Breast epithelium (tissue), 4 donors: ENCODE measurements at places on chromosomes 13 and 19. TPM values are rescaled to one million over a fixed set of nuclear protein-coding genes. Genes with fewer than 3 reads are reported as not detected.

Gene RGS9BP
- total RNA-seq: 0.32 TPM

Gene ZNF587B
- 26.6 TPM for total RNA-seq

Gene METTL21C
- not detected for total RNA-seq

GRCh38 chr19:33227242-33227650 is 1.6 kb upstream of the SLC7A10 start:
- no peak for DNase-seq
- no peak overlapping the region for H3K4me3 ChIP-seq
- peaks cover 16% of the 10 kb centered on the region for H3K27me3 ChIP-seq
- H3K27ac ChIP-seq: no peak overlapping the region

Gene UBA52
- total RNA-seq: 831 TPM

GRCh38 chr19:28577666-28578065 is 635.3 kb downstream of the UQCRFS1 start:
- no peaks in the 10 kb centered on the region for H3K27me3 ChIP-seq
- H3K4me1 ChIP-seq: no peaks in the 10 kb centered on the region
- H3K36me3 ChIP-seq: no peaks in the 10 kb centered on the region
- H3K27ac ChIP-seq: no peak overlapping the region
- DNase-seq: no peak

Gene IL27RA
- total RNA-seq: 11.0 TPM

DNA sequence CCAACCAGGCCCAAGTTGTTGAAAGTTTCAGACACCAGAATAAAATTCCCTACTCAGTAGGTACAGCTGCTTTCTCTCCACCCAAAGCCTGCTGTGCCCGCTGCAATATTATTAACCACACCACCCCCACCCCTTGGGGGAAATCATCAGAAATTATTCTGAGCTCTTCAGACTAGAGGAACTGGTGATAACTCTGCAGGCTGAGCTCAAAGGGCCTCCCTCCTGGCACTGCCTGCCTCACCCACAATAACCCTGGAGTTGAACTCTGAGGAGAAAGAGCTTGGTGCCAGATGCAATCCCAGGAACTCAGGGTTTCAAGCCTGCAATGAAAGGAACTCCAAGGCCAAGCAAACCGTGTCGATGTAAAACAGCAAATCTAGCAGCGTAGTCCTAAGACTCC is 381.7 kb upstream of the ZNF507 start:
- H3K4me3 ChIP-seq: no peak overlapping the region
- no peak for DNase-seq
- no peaks in the 10 kb centered on the region for H3K36me3 ChIP-seq
- no peaks in the 10 kb centered on the region for H3K4me1 ChIP-seq

Gene SIGLEC9
- 3.4 TPM for total RNA-seq

- H3K4me1 ChIP-seq: no peaks in the 10 kb centered on the region
- DNase-seq: no peak
- no peak overlapping the region for H3K4me3 ChIP-seq
These were observed 252.2 kb downstream of the TSHZ3 start for GRCh38 chr19:31096935-31097545.

Gene ZNF112
- total RNA-seq: 10.5 TPM

- H3K36me3 ChIP-seq: no peaks in the 10 kb centered on the region
- no peaks in the 10 kb centered on the region for H3K27me3 ChIP-seq
- no peak overlapping the region for H3K27ac ChIP-seq
- no peak overlapping the region for H3K4me3 ChIP-seq
- no peak for DNase-seq
- H3K4me1 ChIP-seq: no peaks in the 10 kb centered on the region
These were observed 5.3 kb upstream of the EPSTI1 start for GRCh38 chr13:42997381-42997780.

- H3K36me3 ChIP-seq: no peaks in the 10 kb centered on the region
- no peak overlapping the region for H3K4me3 ChIP-seq
- H3K4me1 ChIP-seq: no peaks in the 10 kb centered on the region
- DNase-seq: no peak
- H3K27ac ChIP-seq: no peak overlapping the region
These were observed 47.8 kb upstream of the KPNA3 start for GRCh38 chr13:49840266-49840665.

GRCh38 chr13:111908361-111908760 is 158.6 kb upstream of the SOX1 start:
- H3K27ac ChIP-seq: no peak overlapping the region
- peaks cover 25% of the 10 kb centered on the region for H3K27me3 ChIP-seq
- no peaks in the 10 kb centered on the region for H3K4me1 ChIP-seq
- no peak overlapping the region for H3K4me3 ChIP-seq
- no peak for DNase-seq
- no peaks in the 10 kb centered on the region for H3K36me3 ChIP-seq

DNA sequence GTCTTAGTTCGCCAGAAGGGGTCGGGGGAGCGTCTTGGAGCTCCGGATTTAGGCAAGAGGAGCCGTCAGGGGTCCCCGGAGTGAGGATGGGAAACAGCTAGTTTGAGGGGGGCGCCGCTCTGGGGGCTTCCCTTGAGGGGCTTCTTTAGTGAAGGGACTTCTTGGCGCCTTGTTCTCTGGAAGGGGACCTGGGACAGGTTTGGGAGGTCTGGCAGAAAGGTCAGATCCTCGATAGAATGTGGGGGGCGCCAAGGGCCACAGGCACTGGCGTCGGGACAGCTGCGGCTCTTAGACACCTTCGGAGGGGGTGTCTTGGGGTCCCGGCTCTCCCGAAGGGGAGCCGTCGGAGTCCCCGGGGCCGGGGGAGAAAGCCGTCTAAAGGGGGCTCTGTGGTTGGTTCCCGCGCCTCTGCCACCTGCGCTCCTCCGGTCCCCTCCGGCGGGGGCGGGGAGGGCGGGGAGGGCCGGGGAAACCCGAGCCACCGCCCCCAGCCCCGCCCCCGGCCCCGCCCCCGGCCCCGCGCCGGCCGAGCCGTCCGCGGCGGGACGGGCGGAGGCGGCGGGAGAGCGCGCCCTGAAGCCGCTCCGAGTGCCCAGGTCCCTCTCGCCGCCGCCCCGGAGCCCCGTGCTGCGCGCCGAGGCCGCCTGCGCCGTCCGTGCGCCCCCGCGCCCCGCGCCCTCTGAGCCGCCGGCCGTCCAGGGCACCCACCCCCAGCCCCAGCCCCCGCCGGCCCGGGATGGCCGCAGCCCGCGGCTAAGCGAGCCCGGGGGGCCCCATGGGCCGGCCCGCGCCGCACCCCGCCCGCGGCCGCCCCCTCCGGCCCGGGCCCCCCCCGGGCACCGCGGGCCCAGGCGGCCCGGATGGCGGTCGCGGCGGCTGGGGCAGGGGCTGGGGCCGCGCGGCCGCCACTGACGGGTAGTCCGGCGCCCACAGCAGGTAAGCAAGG is at the start of gene NRTN:
NRTN (plus strand) TSS at position 552 of the 946 bp plus-strand sequence. CDS start 19,099 bp downstream, outside the sequence.
- peak within 1 kb of the TSS; percentile 11 for H3K4me3 ChIP-seq
- peaks cover 9% of the 10 kb centered on the region for H3K27me3 ChIP-seq
- DNase-seq: no peak
- no peaks in the 10 kb centered on the region for H3K36me3 ChIP-seq
- H3K27ac ChIP-seq: peak within 1 kb of the TSS; percentile 52

Gene PALM3
- total RNA-seq: 2.5 TPM

DNA sequence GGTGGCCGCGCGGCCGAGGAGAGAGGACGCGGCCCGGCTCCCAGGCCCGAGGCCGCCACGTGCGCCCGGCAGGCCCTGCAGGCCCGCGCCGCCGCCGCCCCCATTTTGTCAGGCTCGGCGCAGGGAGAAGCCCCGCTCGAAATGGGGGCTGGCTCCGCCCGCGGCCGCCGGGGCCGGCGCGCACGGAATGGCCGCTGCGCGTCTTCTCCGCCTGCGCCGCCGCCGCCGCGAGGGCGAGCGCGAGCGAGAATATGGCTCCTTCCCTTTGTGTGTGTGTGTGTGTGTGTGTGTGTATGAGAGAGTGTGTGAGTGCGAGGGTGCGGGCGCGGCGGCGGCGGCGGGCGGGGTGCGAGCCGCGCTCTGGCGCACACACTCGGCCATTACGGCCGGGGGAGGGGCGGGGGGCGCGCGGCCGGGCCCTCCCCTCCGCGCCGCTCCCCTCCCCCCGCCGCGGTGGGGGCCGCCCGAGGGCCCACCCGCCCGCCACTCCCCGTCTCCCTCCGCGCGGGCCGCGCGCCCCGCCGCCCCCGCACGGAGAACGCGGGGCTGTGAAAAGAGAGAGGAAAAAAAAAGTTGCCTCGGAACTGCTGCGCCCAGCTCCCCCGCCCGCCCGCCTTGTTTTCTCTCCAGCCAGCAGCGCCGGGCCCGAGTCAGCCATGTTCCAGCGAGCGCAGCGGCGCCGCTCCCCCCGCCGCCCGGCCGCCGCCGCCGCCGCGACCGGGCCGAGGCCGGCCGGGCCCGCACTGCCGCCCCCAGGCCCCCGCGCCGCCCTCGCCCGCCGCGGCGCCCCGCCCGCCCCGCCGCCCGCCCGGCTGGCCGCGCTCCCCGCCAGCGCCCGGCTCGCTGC is 1.0 kb downstream of the HMGB1 start:
- peak overlapping the region; percentile 99 for H3K27ac ChIP-seq
- no peaks in the 10 kb centered on the region for H3K4me1 ChIP-seq
- peak overlapping the region; percentile 84 for H3K4me3 ChIP-seq
- H3K27me3 ChIP-seq: no peaks in the 10 kb centered on the region
- no peaks in the 10 kb centered on the region for H3K36me3 ChIP-seq
- peak; percentile 61 for DNase-seq

- no peak overlapping the region for H3K4me3 ChIP-seq
- no peaks in the 10 kb centered on the region for H3K36me3 ChIP-seq
- DNase-seq: no peak
These were observed 20.7 kb downstream of the POMP start for GRCh38 chr13:28679628-28680027.

GRCh38 chr19:18423258-18424020 is 4.2 kb downstream of the SSBP4 start:
- H3K27ac ChIP-seq: peak overlapping the region; percentile 82
- peaks cover 5% of the 10 kb centered on the region for H3K4me1 ChIP-seq
- H3K27me3 ChIP-seq: no peaks in the 10 kb centered on the region
- H3K36me3 ChIP-seq: no peaks in the 10 kb centered on the region
- no peak for DNase-seq

DNA sequence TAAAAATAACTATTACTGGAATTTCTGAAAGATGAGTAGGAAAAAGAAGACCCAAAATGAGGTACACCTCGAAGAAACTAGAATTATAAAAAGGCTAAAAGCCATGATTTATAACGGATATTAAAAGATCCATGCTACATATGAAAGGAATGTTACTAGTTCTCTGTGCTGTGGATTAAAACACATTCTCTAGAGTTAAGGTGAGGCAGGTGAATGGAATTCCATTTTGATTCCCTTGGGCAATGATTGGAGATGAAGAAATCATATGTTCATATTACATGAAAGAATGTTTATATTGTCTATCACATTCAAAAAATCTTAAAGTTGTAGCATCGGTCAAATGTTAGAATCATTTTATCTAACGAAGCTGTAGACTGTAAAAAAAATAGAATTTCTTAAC is 783.7 kb downstream of the PCDH9 start:
- H3K27ac ChIP-seq: no peak overlapping the region
- DNase-seq: no peak
- no peaks in the 10 kb centered on the region for H3K36me3 ChIP-seq
- no peaks in the 10 kb centered on the region for H3K4me1 ChIP-seq

- H3K27me3 ChIP-seq: no peaks in the 10 kb centered on the region
- no peaks in the 10 kb centered on the region for H3K36me3 ChIP-seq
- DNase-seq: no peak
- no peak overlapping the region for H3K4me3 ChIP-seq
- peaks cover 4% of the 10 kb centered on the region for H3K4me1 ChIP-seq
These were observed 13.6 kb downstream of the PEPD start for GRCh38 chr19:33508009-33508408.

DNA sequence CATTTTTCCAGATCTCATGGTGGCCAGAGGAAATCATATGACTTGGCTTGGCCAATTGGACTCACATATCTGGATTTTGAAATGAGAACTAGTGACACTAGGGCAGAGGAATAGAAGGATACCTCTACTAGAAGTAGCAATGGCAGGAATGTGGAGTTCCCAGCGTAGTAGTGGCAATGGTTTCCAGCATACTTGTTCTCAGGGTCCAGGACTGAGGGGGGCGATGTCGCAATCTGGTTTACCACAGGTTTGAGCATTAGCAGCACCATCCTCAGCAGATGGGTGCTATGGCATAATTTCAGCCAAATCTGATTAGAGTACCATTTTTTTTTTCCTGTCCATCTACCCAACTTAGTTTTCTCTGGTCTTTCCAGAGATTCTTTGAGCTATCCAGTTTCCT is 8.1 kb upstream of the SLITRK1 start:
- no peak overlapping the region for H3K27ac ChIP-seq
- no peak overlapping the region for H3K4me3 ChIP-seq
- H3K27me3 ChIP-seq: no peaks in the 10 kb centered on the region
- DNase-seq: no peak

DNA sequence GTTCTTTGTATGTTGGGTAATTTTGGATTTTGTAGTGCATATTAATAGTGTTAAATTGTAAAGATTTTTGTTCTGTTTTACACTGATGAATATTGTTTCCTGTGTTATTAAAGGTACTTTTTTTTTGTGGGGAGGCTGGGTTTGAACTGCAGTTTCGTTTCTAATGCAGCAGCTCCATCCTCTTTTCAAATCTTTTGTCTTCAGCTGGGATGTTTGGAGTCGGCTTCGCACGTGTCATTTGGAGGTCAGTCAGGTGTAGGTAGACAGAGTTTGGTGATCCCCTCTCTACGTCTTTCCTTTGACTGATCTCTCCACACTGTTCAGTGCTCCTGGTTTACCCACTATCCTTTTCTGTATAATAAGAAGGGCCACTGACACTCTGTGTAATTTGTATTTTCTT is 30.3 kb downstream of the TDRD3 start:
- H3K36me3 ChIP-seq: no peaks in the 10 kb centered on the region
- no peak for DNase-seq
- H3K4me1 ChIP-seq: no peaks in the 10 kb centered on the region
- no peak overlapping the region for H3K27ac ChIP-seq
- H3K4me3 ChIP-seq: no peak overlapping the region

Gene CCDC61
- 8.3 TPM for total RNA-seq

Gene ZBTB32
- total RNA-seq: not detected

GRCh38 chr19:17448131-17448967 is at the start of gene TMEM221:
TSS of gene TMEM221 (minus strand) at chr19:17448668. CDS start at chr19:17448462, 206 bp downstream.
- no peaks in the 10 kb centered on the region for H3K4me1 ChIP-seq
- H3K36me3 ChIP-seq: no peaks in the 10 kb centered on the region
- H3K4me3 ChIP-seq: peak within 1 kb of the TSS; percentile 77
- H3K27ac ChIP-seq: peak within 1 kb of the TSS; percentile 55
- no peaks in the 10 kb centered on the region for H3K27me3 ChIP-seq

DNA sequence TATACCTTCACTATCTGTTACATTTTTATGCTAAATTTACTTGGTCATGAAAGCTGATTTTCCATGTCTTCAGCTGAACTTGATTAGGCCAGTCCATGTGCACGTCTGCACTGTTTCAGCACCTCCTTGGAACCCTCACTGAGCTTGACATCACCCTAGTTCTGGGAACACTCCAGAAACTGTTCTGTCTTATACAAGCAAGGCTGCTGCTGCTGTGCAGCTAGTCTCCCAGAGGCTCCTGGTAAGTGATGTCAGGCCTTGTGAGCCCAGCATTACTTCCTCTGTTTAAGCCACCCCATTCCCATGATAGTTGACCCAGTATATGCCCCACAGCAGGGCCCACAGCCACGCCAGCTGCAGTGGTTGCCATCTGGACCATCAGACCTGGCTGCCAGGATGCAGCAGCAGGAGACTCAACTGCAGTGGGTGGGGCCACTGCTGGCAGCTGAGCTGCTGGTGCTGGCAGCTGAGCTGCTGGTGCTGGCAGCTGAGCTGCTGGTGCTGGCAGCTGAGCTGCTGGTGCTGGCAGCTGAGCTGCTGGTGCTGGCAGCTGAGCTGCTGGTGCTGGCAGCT is 90.5 kb upstream of the AKAP11 start:
- no peaks in the 10 kb centered on the region for H3K36me3 ChIP-seq
- H3K27ac ChIP-seq: no peak overlapping the region
- no peak for DNase-seq
- H3K27me3 ChIP-seq: no peaks in the 10 kb centered on the region
- H3K4me3 ChIP-seq: no peak overlapping the region

Gene HIF3A
- total RNA-seq: 111 TPM

Gene NAPA
- 96.0 TPM for total RNA-seq
